Myometrial cell (primary cell): ENCODE measurements at places on chromosomes 6 and 20. TPM values are rescaled to one million over a fixed set of nuclear protein-coding genes. Genes with fewer than 3 reads are reported as not detected.

Gene NR2E1
- total RNA-seq, result not detected in 2 replicates

Gene CAP2
- 4.0 and 6.7 TPM in 2 replicates for total RNA-seq

Gene SNRNP48
- total RNA-seq, result 3.2 and 4.1 TPM in 2 replicates

Gene EYA4
- total RNA-seq, result 2.9 and 5.7 TPM in 2 replicates

Gene KHDRBS2
- not detected in 2 replicates for total RNA-seq

Gene TTLL9
- not detected in 2 replicates for total RNA-seq

Gene ZBTB24
- total RNA-seq, result 3.5 and 4.6 TPM in 2 replicates

Gene TMEM244
- total RNA-seq, result not detected in 2 replicates

Gene LTB
- total RNA-seq, result not detected in 2 replicates

Gene PPP1R14C
- not detected in 2 replicates for total RNA-seq

Gene CLPSL2
- not detected in 2 replicates for total RNA-seq

Gene MCM8
- 10.4 and 14.2 TPM in 2 replicates for total RNA-seq

Gene GRM1
- total RNA-seq, result not detected in 2 replicates

Gene LY6G6F
- total RNA-seq, result not detected in 2 replicates

Gene ID4
- 3.5 and 4.4 TPM in 2 replicates for total RNA-seq

Gene NRN1
- total RNA-seq, result not detected in 2 replicates

Gene EYA2
- 1.4 TPM in 2 replicates for total RNA-seq

Gene FOXA2
- not detected in 2 replicates for total RNA-seq

Gene DACT2
- total RNA-seq, result not detected in 2 replicates

Gene TINAG
- not detected in 2 replicates for total RNA-seq

Gene OR2H2
- total RNA-seq, result not detected in 2 replicates

Gene UNC5CL
- not detected in 2 replicates for total RNA-seq

Gene PTK6
- total RNA-seq, result not detected in 2 replicates

Gene HS3ST5
- total RNA-seq, result under 0.01 TPM in 1 of 2 replicates, not detected in the other

Gene F13A1
- total RNA-seq, result not detected in 2 replicates

Gene PRSS35
- total RNA-seq, result 1.4 and 3.0 TPM in 2 replicates

Gene AVP
- not detected in 2 replicates for total RNA-seq

Gene HMGN3
- total RNA-seq, result 42.7 and 56.5 TPM in 2 replicates

Gene XRN2
- total RNA-seq, result 91.8 and 96.6 TPM in 2 replicates

Gene MLN
- total RNA-seq, result not detected in 2 replicates

Gene SLC17A9
- 26.1 and 36.3 TPM in 2 replicates for total RNA-seq

Gene POM121L2
- total RNA-seq, result not detected in 2 replicates

Gene HSPA1B
- 59.4 and 73.5 TPM in 2 replicates for total RNA-seq

Gene GPLD1
- total RNA-seq, result under 0.01 TPM in 1 of 2 replicates, not detected in the other

Gene AGPAT1
- 67.0 and 69.8 TPM in 2 replicates for total RNA-seq

Gene LPA
- not detected in 2 replicates for total RNA-seq

Gene MRPL18
- 122 and 129 TPM in 2 replicates for total RNA-seq

Gene SLC2A10
- 35.5 and 41.8 TPM in 2 replicates for total RNA-seq

Gene BPIFA1
- total RNA-seq, result not detected in 2 replicates

Gene TM9SF4
- total RNA-seq, result 35.7 and 40.4 TPM in 2 replicates

Gene HMGCLL1
- total RNA-seq, result not detected in 2 replicates

Gene BACH2
- not detected in 2 replicates for total RNA-seq

Gene RIPPLY2
- total RNA-seq, result not detected in 2 replicates

Gene SULF2
- 20.8 and 22.7 TPM in 2 replicates for total RNA-seq

Gene SLC13A3
- 3.0 and 4.6 TPM in 2 replicates for total RNA-seq

Gene TRERF1
- total RNA-seq, result 7.5 and 7.8 TPM in 2 replicates

Gene MRPL2
- 40.9 and 47.0 TPM in 2 replicates for total RNA-seq

Gene OR2B6
- total RNA-seq, result not detected in 2 replicates

Gene RIN2
- 31.4 and 35.7 TPM in 2 replicates for total RNA-seq

Gene NFKBIL1
- 22.0 and 28.5 TPM in 2 replicates for total RNA-seq
